CD8-positive, alpha-beta memory T cell (primary cell): ENCODE measurements at places on chromosomes 1 and 21. TPM values are rescaled to one million over a fixed set of nuclear protein-coding genes. Genes with fewer than 3 reads are reported as not detected.

OR2T35 gene
- not detected for total RNA-seq

RHBDL2 gene
- total RNA-seq: not detected

PPIAL4G gene
- 0.44 TPM for total RNA-seq

CORT gene
- not detected for total RNA-seq

CR1L gene
- total RNA-seq: not detected

JAM2 gene
- 1.2 TPM for total RNA-seq

TRAF3IP3 gene
- total RNA-seq: 193 TPM

PODN gene
- total RNA-seq: not detected

RXFP4 gene
- total RNA-seq: not detected

WDTC1 gene
- 22.3 TPM for total RNA-seq

KIF21B gene
- 37.5 TPM for total RNA-seq

GPR25 gene
- 0.18 TPM for total RNA-seq

TLR5 gene
- 0.22 TPM for total RNA-seq

OLIG2 gene
- not detected for total RNA-seq

LMOD1 gene
- not detected for total RNA-seq

ST6GALNAC5 gene
- not detected for total RNA-seq

- no peaks in the 10 kb centered on the region for H3K4me1 ChIP-seq
- no peak for DNase-seq
- H3K4me3 ChIP-seq: no peak overlapping the region
- H3K27me3 ChIP-seq: no peaks in the 10 kb centered on the region
Observed at GRCh38 chr21:16642353-16642752, 870.5 kb upstream of the CXADR start.

GRCh38 chr1:210938416-210938925 is 195.5 kb downstream of the KCNH1 start:
- H3K4me1 ChIP-seq: peaks cover 6% of the 10 kb centered on the region
- H3K27ac ChIP-seq: no peak overlapping the region
- no peak for DNase-seq
- H3K36me3 ChIP-seq: no peaks in the 10 kb centered on the region
- H3K4me3 ChIP-seq: no peak overlapping the region

GRCh38 chr1:38727684-38728584 is 131.6 kb downstream of the RRAGC start:
- no peak overlapping the region for H3K27ac ChIP-seq
- no peaks in the 10 kb centered on the region for H3K4me1 ChIP-seq
- no peak overlapping the region for H3K4me3 ChIP-seq
- H3K27me3 ChIP-seq: peaks cover 7% of the 10 kb centered on the region
- DNase-seq: no peak

DNA sequence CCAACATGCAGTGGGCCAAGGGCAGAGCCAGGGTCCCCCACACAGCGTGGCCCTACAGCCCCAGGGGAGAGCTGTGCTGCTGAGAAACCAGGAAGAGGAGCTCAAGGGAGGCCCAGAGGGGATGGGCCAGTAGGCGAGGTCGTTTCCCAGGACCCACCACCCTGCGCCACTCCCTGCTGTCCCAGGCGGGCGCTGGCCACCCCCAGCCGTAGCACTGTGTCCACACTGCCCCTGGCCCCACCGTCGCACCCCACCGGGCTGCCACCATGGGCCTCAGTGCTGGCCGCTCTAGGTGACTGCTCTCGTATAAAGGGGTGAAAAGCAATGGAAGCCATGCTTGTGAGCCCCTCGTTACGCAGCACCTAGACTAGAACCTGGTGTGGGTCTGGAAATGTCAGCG is 22.4 kb downstream of the NADK start:
- H3K36me3 ChIP-seq: peaks cover 15% of the 10 kb centered on the region
- no peaks in the 10 kb centered on the region for H3K4me1 ChIP-seq
- no peak overlapping the region for H3K4me3 ChIP-seq
- DNase-seq: no peak
- no peak overlapping the region for H3K27ac ChIP-seq

GRCh38 chr1:201112173-201112731 is at the start of gene CACNA1S:
Gene CACNA1S, minus strand, starts transcription at chr1:201112426. Its CDS starts 87 bp downstream, at chr1:201112339.
- no peak for DNase-seq
- H3K27ac ChIP-seq: no peak within 1 kb of the TSS
- H3K4me1 ChIP-seq: peaks cover 8% of the 10 kb centered on the region
- no peak within 1 kb of the TSS for H3K4me3 ChIP-seq

DNA sequence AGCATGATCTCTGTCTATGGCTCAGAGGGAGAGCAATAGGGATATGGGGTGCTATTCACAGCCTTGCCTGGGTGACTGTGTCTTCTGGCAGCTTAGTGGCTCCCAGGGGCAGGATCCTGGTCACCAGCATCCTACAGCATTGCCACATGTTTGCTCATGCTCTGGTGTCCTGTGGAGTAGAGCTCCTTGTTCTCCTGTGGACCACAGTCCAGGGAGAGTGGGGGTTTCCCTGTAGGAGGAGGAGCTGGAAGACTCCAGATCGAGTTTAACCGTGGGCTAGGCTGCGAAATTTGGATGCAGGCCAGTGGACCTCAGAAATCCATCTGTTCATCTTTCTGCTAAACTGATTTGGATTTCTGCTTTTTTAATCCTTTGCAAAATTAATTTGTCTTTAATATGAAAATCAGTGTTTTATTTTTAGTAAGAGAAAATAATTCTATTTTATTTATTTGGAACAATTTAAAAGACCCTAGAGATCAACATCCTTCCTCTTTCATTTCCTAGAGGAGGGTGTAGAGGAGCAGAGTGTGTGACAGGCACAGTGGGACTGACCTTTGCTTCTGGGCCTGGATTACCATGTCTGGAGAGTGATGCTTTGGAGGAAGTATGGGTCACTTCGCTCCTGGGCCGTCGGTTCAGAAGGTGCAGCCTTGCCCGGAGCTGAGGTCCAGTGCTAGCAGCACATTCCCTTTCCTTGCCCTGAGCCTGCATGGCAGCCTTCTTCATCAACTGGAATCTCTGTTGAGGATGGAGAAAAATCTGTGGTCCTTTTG is 17.4 kb downstream of the ADARB1 start:
- no peaks in the 10 kb centered on the region for H3K36me3 ChIP-seq
- no peak overlapping the region for H3K27ac ChIP-seq
- H3K4me3 ChIP-seq: no peak overlapping the region

GRCh38 chr1:169698976-169699375 is 12.4 kb downstream of the SELL start:
- peaks cover 100% of the 10 kb centered on the region for H3K4me1 ChIP-seq
- no peak for DNase-seq
- no peaks in the 10 kb centered on the region for H3K27me3 ChIP-seq
- no peak overlapping the region for H3K27ac ChIP-seq
- no peak overlapping the region for H3K4me3 ChIP-seq

- peaks cover 40% of the 10 kb centered on the region for H3K4me1 ChIP-seq
- H3K27ac ChIP-seq: peak overlapping the region; percentile 6
- no peak overlapping the region for H3K4me3 ChIP-seq
- DNase-seq: peak; percentile 30
Observed at GRCh38 chr1:151984313-151984956, 9.2 kb downstream of the S100A10 start.

- H3K36me3 ChIP-seq: no peaks in the 10 kb centered on the region
- peak within 1 kb of the TSS; percentile 91 for H3K4me3 ChIP-seq
- H3K27ac ChIP-seq: peak within 1 kb of the TSS; percentile 73
- H3K4me1 ChIP-seq: peaks cover 7% of the 10 kb centered on the region
Observed at GRCh38 chr1:149899460-149900284, at the start of gene BOLA1. Gene BOLA1, plus strand, starts transcription at chr1:149899568. Its CDS starts 492 bp downstream, at chr1:149900060.

DNA sequence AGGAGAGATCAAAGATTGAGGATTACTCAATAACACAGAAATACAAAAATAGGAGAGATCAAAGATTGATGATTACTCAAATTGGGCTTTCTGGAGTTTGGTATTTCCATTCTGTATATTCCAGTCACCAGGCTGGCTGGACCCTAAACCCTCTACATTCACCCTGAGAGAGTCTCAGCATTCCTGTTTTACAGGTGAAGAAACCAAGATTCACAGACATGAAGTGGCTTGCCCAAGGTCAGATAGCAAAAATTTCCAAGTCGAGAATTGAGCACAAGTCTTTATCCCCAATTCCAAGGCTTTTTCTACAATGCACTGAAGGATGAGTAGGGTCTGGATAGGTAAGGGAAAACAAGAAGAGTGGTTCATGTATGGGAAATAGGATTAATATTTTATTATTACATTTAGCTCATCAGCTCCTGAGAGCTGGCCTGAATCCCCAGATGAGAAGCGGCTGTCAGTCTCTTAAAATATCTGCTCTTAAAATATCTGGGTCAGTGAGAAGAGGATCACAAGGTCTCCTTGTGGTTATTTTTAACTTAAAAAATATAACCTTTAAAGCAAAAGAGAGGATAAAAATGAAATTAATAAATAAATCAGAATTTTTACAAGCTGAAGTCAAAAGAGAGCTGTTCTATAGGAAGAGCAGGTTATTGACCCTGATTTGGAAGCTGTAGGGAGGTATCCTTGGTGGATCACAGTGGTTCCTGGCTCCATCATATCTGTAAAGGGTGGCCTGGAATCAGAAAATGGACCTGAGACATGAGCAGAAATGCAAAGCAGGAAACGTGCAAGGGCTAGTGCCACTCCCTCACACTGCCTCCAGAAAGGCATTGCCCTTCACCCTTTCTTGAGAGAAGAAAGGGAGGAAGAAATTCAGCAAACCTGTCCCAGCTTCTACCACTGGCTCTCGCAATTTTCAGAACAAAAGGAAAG is 29.1 kb upstream of the SEC16B start:
- no peaks in the 10 kb centered on the region for H3K27me3 ChIP-seq
- no peak for DNase-seq
- no peak overlapping the region for H3K4me3 ChIP-seq
- no peak overlapping the region for H3K27ac ChIP-seq
- H3K36me3 ChIP-seq: no peaks in the 10 kb centered on the region

DNA sequence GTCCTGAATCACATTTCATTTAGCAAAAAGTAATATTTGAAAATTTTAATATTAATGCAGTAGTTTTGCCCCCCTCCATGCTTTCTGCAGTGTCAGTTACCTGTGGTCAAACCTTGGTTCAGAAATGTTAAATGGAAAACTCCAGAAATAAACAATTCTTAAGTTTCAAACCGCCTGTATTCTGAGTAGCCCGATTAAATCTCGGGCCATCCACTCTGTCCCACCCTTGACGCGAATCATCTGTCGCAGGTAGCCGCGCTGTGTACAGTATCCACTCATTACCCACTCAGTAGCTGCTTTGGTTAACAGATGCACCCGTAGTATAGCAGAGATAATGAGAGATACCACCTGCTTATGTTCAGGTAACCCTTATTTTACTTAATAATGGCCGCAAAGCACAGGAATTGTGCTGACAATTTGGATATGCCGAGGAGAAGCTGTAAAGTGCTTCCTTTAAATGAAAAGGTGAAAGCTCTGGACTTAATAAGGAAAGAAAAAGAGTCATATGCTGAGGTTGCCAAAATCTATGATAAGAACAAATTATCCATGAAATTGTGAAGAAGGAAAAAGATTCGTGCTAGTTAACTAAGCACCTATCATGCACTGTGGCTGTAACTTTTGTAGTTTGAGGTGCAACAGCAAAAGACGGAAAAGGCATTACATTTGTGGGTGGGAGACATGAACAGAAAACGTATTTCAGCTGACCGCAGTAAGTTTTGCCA is 889 bp upstream of the SCYL3 start:
- H3K27ac ChIP-seq: peak overlapping the region; percentile 96
- H3K27me3 ChIP-seq: no peaks in the 10 kb centered on the region
- H3K36me3 ChIP-seq: no peaks in the 10 kb centered on the region
- no peak for DNase-seq
- peaks cover 32% of the 10 kb centered on the region for H3K4me1 ChIP-seq

GRCh38 chr1:177256153-177257075 is 85.7 kb downstream of the BRINP2 start:
- H3K4me1 ChIP-seq: no peaks in the 10 kb centered on the region
- H3K27me3 ChIP-seq: no peaks in the 10 kb centered on the region
- DNase-seq: no peak
- no peak overlapping the region for H3K4me3 ChIP-seq
- H3K36me3 ChIP-seq: no peaks in the 10 kb centered on the region

DNA sequence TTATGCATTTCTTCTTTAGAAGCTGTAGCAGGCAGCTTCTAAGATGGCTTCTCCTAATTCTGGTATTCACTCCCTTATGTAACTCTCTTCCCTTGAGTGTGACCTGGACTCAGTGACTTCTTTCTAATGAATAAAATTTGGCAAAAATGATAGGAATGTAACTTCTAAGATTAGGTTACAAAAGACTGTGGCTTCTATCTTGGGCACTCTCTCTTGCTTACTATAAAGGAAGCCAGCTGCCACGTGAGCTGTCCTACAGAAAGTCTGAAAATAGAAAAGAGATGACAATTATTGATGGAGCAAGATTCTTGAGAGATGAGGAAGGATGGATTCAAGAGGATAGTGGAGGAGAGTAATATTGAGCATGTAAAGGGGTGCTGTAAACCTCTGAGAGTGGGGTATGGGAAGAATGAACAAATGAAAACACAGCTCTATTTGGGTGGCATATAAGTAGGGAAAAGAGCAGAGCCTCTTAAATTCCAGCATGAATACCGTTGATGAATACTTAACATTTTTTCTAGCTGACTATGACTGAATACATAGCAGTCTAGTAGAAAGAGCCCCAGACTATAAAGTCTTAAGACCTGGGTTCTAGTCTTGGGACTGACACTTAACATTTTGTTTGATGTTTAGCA is 5.5 kb downstream of the TSEN15 start:
- no peaks in the 10 kb centered on the region for H3K27me3 ChIP-seq
- H3K36me3 ChIP-seq: no peaks in the 10 kb centered on the region
- DNase-seq: no peak
- no peak overlapping the region for H3K4me3 ChIP-seq

- DNase-seq: no peak
- H3K27me3 ChIP-seq: no peaks in the 10 kb centered on the region
- no peaks in the 10 kb centered on the region for H3K36me3 ChIP-seq
- H3K4me3 ChIP-seq: peak overlapping the region; percentile 74
- H3K27ac ChIP-seq: peak overlapping the region; percentile 64
Observed at GRCh38 chr1:26827663-26828062, 1.2 kb downstream of the ZDHHC18 start.

DNA sequence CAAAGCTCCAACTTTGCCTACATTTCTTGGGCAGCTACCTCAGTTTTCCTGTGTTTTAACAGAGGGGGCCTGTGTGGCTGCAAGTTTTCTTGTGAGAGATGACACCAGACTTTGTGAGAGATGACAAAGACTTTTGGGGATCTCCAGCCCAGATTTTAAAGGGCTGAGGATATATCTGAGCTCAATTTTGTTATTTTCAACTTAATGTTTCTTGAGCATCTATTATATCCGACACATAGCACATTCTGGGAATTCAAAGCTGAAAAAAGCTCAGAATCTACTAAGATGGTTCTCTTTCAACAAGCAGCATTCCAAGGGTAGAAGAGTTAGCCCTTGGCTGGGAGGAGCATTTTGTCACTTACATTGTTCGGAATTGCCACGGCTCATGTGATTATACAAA is 53.4 kb upstream of the PTGFRN start:
- H3K36me3 ChIP-seq: no peaks in the 10 kb centered on the region
- DNase-seq: no peak
- H3K4me3 ChIP-seq: no peak overlapping the region
- no peaks in the 10 kb centered on the region for H3K4me1 ChIP-seq
- no peak overlapping the region for H3K27ac ChIP-seq
